Kidney tubule cell (primary cell): ENCODE measurements at places on chromosomes 3 and 15.

DNA sequence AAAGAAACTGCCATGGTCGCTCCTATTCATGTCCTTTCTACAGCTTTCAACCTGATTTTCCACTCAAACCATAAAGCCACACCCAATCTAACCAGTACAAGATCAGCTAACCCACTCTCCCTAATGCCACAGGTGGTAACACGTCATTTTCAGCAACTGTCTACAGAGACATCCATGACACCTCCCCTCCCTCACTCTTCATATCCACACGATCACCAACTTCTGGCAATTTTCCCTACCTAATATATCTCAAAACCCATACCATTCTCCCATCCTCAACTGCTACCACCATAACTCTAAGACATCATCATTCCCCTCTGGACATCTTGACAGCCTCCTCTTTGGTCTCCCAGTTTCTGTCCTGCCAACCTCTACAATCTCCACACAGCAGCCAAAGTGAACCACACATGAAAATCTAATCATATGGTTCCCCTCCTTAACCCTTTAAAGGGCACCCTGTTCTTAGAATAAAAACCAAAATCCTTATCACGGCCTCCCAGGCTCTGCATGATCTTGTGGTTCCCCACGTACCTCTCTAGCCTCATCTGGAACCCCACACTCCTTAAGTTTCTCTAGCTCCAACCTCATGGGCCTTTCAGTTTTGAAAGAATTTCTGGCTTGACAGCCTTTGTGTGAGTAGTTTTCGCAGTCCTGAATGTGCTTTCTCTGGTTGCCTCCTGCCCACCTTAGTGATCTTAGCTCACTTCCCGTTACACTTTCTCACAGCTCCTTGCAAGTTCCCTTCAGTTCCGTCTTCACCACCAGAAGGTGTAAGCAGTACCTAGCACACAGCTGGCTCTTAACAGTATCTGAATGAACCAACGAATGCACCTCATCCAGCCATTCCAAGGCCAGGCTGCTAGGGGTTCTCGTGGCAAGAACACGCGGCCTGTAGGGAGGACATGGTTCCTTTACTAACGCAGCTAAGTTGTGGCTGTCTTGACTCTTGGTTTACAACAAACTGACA is 33.4 kb downstream of the SPINK8 start:
- DNase-seq: no peak

DNA sequence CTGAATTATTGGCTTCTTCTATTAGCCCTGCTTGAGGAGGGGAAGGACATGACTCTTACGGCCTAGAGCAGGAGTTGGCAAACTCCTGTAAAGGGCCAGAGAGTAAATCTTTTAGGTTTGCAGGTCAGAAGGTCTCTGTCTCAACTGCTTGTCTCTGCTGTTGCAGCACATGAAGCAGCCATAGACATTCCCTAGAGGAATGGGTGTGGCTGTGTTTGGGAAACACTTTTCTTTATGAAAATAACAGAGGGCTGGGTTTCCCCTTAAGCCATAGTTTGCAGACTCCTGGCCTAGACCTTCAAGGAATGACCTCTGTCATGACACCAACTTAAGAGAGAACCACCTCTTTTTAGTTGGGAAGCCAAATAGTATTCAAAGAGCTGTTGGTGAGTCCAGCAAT is 10.3 kb downstream of the TRAK1 start:
- DNase-seq: no peak

DNA sequence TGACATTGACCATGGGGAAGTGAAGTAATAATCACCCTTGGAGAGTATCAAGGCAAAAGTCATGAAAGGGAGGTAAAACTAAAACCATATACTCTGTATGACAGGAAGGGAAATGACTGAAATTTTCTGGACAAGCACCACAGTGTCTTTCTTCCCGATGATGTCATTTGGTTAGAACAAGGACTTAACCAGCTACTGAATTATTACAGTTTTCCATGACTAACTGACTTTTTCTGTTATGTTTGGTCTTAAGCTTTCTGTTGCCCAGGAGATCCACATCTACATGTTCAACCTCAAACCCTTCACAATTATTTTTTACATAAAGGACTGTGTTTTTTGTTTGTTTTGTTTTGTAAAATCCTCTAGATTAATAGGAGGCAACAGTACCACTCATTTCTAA is 191.9 kb upstream of the IL12A start:
- DNase-seq: peak; percentile 93

DNA sequence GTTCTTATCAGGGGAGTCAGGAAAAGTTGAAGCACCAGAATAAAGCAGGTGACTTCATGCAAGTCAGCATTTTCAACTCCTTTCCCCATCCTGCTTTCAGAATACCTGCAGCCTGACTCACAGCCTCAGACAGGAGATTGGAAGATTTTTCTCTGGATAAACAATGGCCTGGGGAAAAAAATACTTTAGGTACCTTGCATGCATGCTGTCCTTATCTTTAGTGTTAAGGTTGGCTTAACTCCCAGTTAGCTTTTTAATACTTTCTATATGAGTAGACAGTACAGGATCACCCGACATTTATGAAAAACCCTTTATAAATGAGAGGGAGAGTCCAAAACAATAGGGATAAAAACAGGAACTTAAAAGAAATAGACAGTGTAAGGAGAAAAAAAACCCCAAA is 53.6 kb downstream of the PAK2 start:
- peak; percentile 92 for DNase-seq

DNA sequence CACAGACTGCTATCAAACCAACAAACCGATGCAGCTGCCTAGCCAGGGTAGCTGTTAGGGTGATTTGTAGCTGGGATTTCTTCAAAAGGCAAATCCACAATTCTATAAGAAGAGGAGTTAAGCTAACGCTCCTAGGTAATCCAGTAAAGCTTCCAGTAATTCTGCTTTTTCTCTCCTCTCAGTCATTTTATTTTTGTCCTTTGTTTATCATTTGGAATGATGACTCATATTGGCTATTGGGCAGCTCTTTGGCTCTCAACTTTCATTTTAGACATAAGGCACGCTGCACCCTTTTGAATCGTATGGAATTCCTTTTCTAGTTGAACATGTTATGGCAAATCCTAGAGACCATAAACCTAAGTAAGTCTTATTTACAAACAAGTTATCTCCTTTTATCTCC is 53.2 kb upstream of the PPARG start:
- no peak for DNase-seq

- peak; percentile 73 for DNase-seq
Observed at GRCh38 chr15:56261854-56262509, 18.3 kb upstream of the RFX7 start.

DNA sequence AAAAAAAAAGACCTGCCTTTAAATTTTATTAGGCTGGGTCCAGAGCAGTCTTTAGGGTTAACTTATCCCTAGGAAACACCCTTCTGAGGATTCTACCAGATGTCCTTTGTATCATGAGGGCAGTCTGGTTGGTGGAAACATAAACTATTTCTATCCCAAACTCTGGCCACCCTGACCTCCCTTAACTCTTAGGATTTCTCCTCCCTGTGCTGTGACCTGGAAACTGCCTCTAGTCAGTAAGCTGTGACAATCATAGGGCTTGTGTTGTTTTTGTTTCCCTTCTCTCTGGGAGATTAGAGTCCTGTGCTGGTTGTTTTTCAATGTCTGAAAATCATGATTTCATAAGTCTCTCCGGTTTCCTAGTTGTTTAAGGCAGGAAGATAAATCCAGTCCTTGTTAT is 78.1 kb downstream of the TNFAIP8L3 start:
- DNase-seq: no peak

- no peak for DNase-seq
Observed at GRCh38 chr3:17980863-17981262, 238.4 kb upstream of the TBC1D5 start.

GRCh38 chr3:130539005-130539404 is 22.0 kb downstream of the COL6A6 start:
- DNase-seq: peak; percentile 53

DNA sequence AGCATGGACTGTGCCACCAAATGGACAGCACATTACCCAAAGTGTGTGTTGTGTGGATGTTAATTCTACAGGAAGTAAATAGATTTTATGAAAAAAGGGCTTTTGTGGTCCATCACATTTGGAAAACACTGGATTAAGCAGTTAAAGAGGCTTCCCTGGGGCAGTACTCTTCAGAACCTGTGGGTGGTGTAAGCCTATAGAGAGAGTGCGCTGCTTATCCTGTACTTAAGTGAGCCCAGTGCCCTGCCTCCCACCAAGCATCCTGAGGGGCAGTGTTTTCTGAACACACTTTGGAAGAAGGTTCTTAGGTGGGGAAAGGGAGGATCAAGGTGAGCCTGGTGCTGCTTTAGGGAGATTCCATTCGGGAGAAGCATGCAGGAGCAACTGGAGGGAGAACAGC is 10.9 kb downstream of the TTLL3 start:
- DNase-seq: no peak

GRCh38 chr15:37425541-37425940 is 325.2 kb upstream of the MEIS2 start:
- no peak for DNase-seq

- DNase-seq: no peak
Observed at GRCh38 chr15:69666441-69666882, 213.8 kb downstream of the RPLP1 start.

DNA sequence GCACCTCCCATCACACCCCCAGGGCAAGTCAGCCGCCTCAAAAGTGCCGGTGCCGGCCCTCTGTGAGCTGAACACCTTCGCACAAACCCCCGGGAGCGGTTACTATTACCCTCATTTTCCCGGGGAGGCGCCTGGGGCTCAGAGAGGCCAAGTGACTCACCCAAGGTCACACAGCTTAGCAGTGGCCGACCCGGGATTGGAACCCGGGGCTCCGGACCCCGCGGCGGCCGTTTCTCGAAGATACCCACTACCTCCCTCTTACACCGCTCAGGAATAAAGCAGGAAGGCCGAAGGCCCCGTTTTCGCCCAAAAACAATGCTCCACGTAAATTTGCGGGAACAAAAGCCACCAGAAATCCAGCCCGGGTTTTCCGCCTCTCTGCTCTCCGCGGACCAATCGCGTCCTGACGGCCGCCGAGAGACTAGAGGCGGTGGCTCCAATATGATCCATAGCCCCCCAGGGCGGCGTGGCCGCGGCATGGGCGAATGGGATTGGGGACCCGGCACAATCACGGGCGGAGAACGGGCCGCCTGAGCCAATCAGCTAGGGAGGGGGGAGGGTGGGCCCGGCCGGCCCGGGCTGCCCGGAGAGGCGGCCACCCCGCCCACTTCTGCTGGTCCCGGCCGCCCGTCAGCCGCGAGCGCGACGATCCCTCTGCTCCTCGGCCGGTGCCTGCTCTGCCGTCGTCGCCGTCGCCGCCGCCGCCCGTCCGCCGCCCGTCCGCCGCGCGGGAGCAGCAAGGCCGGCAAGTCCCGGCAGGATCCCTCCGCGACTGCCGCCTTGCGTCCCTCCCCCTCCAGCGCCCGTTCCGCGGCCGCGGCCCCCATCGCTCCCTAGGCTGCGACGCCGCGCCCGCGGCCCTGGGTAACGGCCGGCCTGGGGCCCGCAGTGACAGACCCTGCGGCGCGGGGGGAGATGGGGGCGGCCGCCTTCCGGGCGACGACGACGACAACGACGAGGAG is 177.0 kb downstream of the OR4M2 start:
- peak; percentile 55 for DNase-seq

DNA sequence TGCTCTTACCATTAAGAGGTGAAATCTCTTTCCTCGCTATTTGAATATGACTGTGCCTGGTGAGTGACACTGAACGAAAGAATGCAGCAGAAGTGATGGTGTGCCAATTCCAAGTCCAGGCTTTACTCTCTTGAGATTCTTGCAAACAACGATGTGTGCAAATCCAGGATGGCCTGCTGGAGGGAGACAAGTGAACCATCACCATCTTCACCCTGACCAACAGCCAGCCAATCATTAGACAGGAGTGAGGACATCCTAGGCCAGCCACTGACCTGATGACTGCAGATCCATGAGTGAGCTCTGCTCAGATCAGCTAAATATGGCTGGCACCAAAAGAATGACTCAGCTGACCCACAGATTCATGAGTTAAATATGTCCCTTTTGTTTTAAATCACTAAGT is 878.0 kb downstream of the PDCD6IP start:
- DNase-seq: peak; percentile 86
